ENCODE measurements at places on chromosomes 3 and 15.

DNA sequence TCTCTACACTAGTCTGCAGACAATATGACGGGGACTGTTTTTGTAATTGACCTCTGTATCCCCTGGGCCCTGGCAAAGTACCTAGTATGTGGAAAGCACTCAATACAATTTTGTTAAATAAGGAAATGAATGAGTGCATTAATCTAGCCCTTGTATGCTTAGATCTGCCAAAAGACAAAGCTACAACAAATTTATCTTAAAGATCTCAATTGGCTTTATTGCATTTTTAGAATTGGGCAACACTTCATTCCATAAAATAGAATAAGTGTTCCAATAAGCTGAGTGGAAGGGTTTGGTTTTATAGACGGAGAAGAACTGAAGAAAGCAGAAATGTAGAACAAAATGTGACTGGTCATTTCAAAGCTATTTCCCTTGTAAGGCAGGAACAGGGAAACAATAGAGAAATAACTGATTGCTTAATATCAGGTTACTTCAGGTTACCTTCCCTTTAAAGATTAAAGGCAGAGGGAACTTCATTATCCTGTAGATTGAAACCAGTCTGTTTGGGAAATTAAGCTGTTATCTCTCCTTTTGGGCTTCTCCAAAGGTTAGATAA lies 108.3 kb upstream of the MME start:
- no peak for DNase-seq

DNA sequence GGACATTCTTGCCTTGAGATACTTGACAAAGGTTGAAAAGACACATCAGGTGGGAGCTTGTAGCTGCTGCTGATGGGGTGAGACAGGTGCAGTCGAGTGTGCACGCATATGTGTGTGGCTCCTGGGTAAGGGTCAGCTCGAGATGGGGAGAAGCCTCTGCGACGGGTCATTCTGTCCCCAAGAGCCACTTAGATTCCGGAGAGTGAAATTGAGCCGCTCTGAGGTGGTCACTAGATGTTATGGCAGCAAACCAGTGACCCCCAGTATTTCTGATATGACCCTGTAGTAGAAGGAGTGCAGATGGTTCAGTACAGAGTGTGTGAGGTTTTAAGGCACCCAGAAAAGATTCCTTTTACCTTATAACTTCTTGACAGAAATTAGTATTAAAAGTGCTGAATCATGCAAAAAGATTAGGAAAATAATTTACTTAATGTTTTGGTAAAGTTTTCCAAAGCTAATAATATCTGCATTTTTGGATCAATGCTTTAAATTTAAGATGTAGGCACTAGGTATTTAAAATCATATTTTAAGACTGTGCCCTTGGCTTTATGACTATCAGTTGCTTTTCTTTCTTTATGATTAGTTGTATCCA lies 241.9 kb upstream of the TOPAZ1 start:
- no peak for DNase-seq

- DNase-seq = no peak
Measured at GRCh38 chr3:125062904-125063618, 7.3 kb upstream of the HEG1 start.

- DNase-seq = no peak
Measured at GRCh38 chr3:74267588-74268184, 346.8 kb downstream of the CNTN3 start.

- DNase-seq = no peak
Measured at GRCh38 chr3:22122567-22122966, 371.6 kb upstream of the ZNF385D start.

DNA sequence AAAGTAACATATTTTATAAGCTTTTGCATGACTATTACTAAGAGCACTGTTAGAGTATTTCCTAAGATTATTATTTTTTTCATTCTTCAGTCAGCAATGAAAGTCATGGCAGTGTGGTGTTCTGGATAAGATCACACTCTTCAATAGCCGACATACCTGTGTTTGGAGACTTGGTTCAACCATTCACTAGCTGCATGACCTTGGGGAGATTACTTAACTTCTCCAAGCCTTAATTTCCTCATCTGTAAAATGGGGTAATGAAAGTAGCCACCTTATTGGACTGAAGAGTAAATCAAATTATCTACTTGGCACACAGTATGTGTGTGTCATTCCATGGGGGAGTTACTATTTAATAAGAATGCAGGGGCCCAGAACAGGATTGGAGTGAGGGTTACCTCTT lies 24.5 kb upstream of the PCOLCE2 start:
- no peak for DNase-seq

- DNase-seq = no peak
Measured at GRCh38 chr15:92430069-92430440, 36.4 kb downstream of the ST8SIA2 start.

GRCh38 chr3:23153436-23153835 lies 49.7 kb upstream of the UBE2E2 start:
- no peak for DNase-seq

DNA sequence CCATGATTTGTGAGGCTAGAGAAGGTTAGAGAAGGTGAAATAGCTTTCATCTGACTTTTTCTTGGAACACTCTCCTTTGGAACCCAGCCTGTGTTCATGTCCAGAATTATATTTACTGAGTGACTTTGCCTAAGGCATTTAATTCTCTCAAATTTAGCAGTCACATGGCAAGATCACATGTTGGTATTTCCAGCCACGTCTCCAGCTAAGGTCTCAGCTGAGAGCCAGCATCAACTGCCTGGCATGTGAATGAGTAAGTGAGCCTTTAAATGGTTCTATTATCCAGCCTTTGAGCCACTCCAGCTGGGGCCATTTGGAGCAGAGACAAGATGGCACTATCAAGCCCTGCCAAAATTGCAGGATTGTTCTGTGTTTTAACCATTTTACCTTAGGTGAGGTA lies 130.2 kb upstream of the SGO1 start:
- no peak for DNase-seq

DNA sequence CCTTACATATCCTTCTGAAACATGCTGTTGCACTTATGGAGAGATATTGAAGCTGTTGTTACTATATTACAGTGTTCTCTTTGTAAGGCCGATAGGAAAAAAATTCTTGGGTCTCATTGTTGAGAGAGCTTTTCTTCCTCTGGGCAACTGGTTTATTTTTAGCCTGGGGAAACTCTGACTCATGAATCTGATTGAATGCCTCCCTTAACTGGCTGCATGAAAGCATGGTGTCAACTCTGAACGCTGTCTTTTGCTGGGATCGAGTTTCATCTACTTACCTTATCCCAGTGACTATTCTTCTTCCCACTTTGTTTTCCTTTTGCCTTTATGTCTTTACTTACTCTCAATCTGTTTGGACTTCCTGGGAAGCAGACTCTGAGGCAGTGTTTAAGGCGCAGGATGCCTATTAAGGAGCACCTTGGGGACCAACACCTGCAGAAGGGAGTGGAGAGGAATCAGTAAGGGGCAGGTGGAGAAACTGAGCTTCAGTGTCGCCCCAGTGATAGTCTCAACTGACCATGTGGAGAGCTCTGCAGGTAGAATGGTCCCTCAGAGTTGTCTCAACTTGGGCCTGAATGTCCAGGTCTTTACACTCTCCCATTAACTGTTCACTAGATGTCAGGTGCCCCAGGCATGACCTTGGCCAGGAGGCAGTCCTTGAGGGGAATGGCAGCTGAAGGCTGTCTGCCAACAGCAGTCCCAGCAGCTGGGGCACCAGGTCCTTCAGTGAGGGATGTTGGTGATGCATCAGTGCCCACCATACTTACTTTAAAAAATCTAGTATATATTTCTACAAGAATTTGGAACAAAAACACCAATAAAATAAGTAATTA lies 88.9 kb upstream of the CCNL1 start:
- no peak for DNase-seq

- DNase-seq = no peak
Measured at GRCh38 chr3:185549122-185549521, 3.3 kb downstream of the LIPH start.

- DNase-seq = no peak
Measured at GRCh38 chr3:42904076-42904475, 1.9 kb upstream of the ZNF662 start.

GRCh38 chr3:71468311-71469137 lies 115.0 kb downstream of the FOXP1 start:
- DNase-seq = no peak

DNA sequence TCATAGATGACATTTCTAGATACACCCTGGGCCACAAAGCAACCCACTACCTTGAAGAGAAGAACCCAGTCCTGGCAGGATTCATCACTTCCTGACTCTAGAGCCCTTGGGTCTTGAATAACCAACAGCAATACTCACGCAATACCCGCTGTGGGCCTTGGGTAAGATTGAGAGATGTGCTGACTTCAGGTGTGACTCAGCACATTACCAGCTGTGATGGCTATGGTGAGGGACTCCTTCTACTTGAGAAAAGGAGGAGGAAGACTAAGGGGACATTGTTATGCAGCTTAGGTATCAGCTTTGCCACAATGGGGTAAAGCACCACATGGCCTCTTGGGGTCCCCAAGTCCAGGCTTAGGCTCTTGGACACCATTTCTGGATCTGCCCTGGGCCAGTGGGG lies 14.9 kb downstream of the C3orf33 start:
- DNase-seq = no peak

GRCh38 chr3:2511356-2511755 lies 412.7 kb downstream of the CNTN4 start:
- DNase-seq = no peak

DNA sequence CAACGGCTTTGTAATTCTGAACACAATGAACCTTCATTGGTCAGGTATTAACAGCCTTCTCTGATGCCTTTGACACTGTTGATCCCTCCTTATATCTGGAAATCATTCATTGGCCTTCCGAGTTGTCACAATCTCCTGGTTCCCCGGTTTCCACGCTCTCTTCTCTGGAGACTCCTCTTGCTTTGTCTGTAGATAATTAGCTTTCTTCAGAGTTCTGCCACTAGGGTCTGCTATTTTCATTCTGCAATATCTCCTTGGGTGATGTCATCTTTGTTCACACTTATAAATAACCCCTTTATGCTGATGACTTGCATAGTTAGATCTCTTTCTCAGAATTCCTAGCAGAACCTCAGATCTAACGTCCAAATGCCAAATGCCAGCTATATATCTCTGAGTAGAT lies 583.8 kb upstream of the ZNF717 start:
- no peak for DNase-seq

GRCh38 chr3:78887547-78888011 lies 880.2 kb downstream of the ROBO1 start:
- no peak for DNase-seq

DNA sequence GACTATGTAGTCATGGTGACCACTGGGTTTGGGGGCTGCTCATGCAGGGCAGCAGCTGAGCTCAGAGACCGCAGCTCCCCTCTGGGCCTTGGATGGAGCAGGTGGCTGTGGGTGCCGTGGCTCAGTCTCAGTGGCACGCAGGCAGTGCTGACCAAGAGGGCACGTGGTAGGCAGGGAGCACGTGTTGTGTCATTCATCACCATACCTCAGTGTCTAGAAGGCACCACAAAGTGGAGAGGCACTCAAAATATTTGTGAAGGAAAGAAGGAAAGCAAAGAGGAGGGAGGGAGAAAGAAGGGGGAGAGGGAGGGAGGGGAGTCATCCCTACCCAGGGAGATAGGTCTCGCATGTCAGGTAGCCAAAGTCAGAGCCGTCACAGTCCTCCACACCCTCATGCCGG lies 26.1 kb downstream of the EAF1 start:
- DNase-seq = no peak

DNA sequence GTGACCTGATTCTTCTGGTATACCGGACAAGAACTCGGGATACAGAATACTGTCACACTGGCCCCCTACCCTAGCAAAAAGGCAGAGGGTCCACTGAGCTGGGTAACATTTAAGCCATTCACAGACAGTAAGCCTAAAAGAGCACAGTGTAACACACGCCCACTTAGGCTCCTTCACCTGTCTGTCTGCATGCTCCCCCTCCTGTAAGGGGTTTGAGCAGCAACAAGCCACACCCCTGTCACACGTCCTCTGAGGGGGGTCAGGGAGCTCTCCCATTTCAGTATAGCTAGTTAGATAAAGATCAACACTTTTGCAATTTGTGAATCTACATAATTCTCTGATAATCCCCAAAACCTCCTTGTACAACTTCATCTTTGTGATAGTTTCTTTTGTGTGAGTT lies 586.3 kb upstream of the LMCD1 start:
- no peak for DNase-seq

- DNase-seq = no peak
Measured at GRCh38 chr3:168289471-168290008, 193.8 kb upstream of the GOLIM4 start.

GRCh38 chr15:80856809-80857377 lies 77.7 kb downstream of the CEMIP start:
- DNase-seq = no peak

DNA sequence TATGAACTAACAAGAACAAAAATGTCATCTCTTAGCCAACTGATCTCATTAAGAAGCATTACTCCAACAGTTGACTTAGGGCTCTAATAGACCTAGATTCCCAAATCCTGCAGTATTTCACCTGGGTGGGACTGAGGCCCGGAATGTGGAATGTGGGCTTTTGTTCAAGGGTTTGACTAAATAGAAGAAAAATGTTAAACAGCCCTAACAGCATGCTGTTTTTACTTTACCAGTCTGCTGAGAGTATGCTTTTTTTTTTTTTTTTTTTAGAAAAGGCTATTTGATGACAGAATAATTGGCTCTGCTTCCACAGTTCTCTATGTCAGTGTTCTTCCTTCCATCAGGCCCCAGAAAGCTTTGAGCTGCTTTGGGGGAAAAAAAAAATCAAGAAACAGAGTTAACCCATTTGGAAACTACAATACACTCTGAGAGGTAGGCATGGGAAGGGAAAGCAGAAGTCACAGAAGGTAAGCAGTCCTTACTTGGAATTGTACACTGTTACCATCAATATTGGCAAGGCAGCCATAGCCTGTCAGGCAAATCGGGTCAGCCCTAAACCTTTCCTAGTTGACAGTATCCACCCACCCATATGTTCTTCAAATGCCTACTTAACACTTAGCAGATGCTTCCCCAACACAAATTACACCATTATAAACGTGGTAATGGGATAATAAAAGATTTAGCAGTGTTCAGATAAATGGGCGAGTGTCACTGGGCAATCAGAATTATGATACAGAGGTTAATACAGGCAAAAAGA lies 224.2 kb downstream of the CNTN3 start:
- no peak for DNase-seq

DNA sequence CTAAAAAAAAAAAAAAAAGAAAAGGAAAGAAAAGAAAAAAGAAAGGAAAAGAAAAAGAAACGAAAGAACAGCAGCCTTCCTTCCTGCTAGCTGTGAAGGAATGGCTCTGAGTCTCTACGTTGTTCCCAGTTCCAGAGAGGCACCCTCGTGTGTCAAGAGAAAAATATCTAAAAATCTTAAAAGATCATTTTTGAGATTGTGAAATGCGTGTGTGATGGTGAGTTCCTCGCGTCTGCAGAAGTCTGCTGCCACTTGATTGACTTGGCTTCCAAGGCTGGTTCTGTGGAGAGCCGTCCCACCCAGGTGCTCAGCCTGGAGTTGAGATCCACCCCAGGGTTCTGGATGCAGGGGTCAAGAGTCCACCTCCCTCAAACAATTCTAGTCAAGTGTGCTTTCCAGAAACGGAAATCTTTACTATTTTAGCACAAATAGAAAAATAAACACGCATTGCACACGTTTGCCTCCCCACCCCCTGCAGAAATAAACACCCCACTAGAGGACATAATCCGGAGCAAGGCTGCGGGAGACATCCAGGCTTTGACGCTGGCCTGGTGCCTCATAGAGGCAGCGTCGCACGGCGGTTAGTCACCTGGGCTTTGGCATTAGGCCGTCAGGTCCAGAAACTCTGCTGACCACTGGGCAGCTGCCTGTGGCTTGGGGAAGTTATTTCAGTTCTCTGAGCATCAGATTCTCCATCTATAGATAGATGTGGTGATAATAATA lies 265.4 kb downstream of the FAM43A start:
- DNase-seq = no peak
